ENCODE measurements at places on chromosomes 6 and 20. TPM values are rescaled to one million over a fixed set of nuclear protein-coding genes. Genes with fewer than 3 reads are reported as not detected.

GRCh38 chr6:45677381-45678284, 299.9 kb upstream of the SUPT3H start:
- peak; percentile 50 for DNase-seq

DNA sequence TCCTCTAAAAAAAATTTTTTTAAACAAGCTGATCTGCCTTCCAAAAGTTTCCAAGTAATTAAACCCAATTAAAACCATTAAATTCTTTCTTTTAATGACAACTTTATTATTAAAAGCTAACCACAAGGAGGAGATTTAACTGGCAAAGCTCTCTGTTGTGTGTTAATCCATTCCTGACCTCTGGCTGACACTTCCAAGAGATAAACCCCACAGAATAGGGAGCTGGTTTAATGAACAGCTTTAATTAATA, 230.8 kb downstream of the EYA2 start:
- DNase-seq: peak; percentile 67

The IL17F gene
- not detected for polyA plus RNA-seq

DNA sequence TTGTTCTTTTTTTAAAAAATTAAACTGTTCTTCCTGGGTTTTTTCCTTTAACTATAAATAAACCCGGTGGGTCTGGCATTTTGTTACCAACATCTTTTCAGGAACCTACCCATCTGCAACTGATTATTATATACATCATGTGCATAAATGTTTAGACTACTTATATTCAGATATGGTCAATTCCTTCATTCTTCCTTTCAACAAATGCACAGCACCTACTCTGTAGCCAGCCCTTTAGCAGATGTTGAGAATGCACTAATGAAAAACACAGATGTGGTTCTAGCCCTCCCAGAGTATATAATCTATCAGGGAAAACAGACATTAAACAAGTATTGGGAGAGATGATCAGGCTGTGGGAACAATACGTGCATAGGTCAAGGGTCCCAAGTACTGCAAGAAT, 237.1 kb downstream of the UST start:
- DNase-seq: no peak

GRCh38 chr6:28940294-28940857, 16.6 kb upstream of the TRIM27 start:
- peak; percentile 72 for DNase-seq

- no peak for DNase-seq
Observed at GRCh38 chr20:56626367-56627121, 2.6 kb upstream of the TFAP2C start.

DNA sequence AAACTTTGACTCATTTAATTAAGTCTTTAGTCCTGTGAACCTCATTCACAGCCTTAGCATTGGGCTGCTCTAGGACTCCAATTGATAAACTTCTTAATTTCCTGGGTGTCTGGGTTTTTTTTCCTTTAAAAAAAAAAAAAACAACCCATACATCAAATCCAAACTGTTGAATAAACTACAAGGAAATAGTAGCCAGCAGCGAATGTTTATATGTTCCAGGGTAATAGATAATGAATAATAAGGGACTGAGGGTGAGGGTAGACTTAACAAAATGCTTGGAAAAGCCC, 563.5 kb upstream of the AGPAT4 start:
- no peak for DNase-seq

- DNase-seq: no peak
Observed at GRCh38 chr6:18179770-18180356, 24.6 kb downstream of the KDM1B start.

- no peak for DNase-seq
Observed at GRCh38 chr20:57190536-57191264, 75.7 kb downstream of the BMP7 start.

GRCh38 chr20:44587035-44587980, 4.9 kb downstream of the PKIG start:
- no peak for DNase-seq

DNA sequence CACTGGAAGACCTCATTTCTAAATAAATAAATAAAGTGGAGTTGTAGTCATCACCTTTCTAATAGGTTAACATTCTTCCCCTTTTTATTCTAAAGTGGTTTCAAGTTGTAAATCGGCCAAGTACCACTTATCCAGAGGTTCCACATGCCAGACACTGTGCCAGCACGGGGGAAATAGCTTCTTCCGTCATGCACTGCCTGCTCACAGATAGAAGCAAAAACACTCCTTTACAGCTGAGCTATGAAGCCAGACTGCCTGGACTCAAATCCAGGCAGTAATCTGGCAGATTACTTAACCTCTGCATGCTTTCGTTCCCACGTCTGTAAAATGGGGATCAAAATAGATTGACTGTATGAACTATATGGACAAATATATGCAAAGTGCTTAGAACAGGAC, 17.2 kb upstream of the SCML4 start:
- no peak for DNase-seq

- no peak for DNase-seq
Observed at GRCh38 chr20:4451487-4452081, 270.1 kb upstream of the PRND start.

- no peak for DNase-seq
Observed at GRCh38 chr6:7260291-7261031, 52.5 kb downstream of the SSR1 start.

- no peak for DNase-seq
Observed at GRCh38 chr20:32238483-32239425, 31.1 kb downstream of the POFUT1 start.

GRCh38 chr20:49478754-49479689, 3.4 kb downstream of the KCNB1 start:
- DNase-seq: no peak

The RNF182 gene
- polyA plus RNA-seq: 29.2 TPM

- no peak for DNase-seq
Observed at GRCh38 chr6:163572612-163573011, 158.1 kb downstream of the QKI start.

The KCNK16 gene
- not detected for polyA plus RNA-seq

The BCKDHB gene
- 28.6 TPM for polyA plus RNA-seq

The DEFB125 gene
- polyA plus RNA-seq: not detected

The NRN1 gene
- polyA plus RNA-seq: 98.2 TPM

The SASH1 gene
- polyA plus RNA-seq: 60.3 TPM

- DNase-seq: peak; percentile 92
Observed at GRCh38 chr20:50655311-50655880, 35.9 kb downstream of the RIPOR3 start.

GRCh38 chr6:117706504-117706903, 31.2 kb downstream of the NUS1 start:
- no peak for DNase-seq

DNA sequence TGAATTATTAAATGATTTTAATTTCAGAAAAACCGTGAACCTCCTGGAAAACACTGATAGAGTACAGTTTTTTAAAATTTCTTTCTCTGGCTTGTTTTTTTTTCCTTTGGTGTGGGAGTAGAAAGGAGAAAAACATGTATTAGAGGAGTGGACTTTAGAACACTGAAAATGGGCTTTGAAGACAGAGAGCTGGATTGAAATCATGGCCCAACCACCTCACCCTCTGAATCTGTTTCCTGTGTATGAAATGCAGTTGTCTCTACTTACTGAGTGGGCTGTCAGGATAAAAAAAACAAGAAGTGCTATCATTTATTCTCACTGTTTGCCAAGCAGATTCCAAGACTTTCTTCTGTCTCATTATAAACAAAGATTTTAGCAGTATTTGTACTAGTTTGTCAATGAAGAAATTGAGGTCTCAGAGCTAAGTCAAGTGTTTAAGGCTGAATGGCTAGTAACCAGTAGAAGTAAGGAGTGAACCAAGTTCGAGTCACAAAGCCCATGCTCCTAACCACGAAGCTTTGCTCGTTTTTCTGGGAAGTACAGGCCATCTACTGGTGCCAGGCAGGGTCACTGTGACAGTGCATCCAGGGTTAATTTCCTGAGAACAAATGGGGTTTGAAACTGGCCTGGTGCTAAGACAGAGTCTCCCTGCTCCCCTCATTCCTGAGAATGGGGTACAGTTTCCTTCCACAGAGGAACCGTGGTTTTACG, 256.4 kb downstream of the TMEM242 start:
- DNase-seq: no peak

The SIRPG gene
- polyA plus RNA-seq: not detected

- peak; percentile 23 for DNase-seq
Observed at GRCh38 chr6:84260196-84260595, 32.8 kb upstream of the CEP162 start.

The BRPF3 gene
- polyA plus RNA-seq: 47.1 TPM

The LST1 gene
- polyA plus RNA-seq: 12.6 TPM

DNA sequence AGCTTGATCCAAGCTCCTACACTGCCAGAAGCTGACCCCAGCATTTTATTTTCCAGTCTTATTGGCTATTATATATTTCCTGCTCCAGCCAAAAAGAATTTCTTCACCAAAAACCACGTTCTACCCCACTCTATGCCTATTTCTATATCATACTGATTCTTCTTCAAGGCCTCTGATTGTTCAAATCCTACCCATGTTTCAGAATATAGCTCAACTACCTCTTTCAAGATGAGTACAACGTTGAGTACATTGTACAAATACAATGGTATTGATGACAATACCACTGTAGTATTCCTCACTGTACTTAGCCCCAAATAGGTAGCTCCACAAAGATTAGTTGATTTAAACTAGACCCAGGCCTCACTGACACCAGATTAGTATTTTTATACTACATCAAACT, 31.0 kb downstream of the ASCC3 start:
- DNase-seq: no peak

GRCh38 chr20:3919352-3919751, 30.2 kb downstream of the PANK2 start:
- no peak for DNase-seq

GRCh38 chr20:60268491-60268890, 310.3 kb downstream of the CDH26 start:
- no peak for DNase-seq

The TSPO2 gene
- 0.38 TPM for polyA plus RNA-seq

The PBOV1 gene
- polyA plus RNA-seq: 0.32 TPM

- DNase-seq: no peak
Observed at GRCh38 chr6:160076009-160076408, 45.6 kb upstream of the SLC22A1 start.

DNA sequence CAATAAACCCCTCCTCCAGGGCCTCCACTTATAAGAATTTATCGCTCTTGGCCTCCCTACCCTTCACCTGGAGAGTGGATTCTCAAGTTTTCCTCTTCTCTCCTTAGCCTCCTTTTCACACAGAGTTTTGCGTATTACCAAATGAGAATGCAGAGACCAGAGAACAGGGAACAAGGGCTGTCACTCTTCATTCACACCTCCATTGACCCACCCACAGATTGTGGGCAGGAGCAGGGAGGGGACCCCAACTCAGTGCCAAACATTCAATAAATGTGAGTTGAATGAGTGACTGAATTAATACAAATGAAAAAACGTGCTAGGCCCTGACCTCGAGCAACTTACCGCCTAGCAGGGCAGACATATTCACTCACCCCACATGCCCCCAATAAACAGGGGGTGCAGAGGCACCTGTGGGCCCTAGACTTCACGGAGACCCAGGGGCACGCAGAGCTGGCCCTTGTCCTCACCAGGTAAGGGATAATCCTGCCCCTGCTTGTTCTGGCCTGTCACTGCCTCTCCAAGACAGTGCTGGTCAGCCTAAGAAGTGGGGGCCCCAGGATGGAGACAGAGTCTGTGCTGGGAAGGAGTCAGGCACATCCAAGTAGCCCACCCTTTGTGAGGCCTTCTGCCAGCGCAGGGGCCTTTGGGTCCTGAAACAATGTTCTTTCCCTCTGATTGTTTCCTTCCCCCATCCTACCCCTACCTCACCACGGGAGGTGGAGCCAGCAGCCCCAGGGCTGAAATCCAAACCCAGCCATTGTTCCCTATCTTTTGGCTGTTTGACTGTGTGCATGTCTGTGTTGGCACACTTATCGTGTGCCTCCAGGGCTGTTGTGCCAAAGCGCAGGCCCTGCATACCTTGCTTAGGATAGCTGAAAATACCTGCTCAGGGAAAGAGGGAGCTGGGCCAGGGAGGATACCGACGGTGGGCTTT, 8.4 kb upstream of the TJAP1 start:
- DNase-seq: no peak

DNA sequence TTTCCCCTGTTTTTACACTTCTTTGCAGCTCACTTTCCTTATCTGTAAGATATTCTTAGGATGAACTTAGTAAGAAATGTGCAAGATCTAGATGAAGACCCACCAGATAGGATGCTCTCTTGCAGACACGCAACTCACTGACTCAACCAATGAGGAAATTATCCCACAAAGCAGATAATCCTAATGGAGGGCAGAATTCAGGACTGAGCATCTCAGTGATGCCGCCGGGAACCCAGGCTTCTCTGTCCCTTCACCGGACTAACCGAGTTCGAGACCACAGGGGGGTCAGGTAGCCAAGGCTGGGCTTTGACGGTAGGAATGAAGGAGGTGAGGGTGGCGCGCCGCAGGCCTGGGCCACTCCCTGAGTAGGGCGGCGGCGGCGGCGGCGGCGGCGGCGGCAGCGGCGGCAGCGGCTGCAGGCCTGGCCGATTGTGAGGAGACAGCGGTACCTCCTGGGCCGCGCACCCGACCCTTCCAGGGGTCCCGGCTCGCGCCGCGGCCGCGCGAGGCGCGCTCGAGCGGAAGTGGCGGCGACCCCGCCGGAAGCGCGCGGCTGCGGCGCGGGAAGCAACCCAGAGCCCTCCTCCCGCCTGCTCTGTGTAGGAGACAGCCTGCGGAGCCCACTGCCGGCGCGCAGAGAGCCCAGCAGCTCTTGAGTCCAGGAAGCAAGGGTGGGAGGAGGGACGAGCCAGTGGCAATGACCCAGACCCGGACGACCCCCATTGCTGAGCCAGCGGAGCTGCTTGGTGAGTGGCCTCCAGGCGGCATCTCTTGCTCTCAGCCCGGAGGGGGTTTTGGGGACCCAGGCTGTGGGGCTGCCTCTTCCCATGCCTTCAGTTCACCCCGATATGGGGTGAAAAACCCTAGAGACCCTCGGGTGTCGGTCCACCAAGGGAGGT, at the start of gene KHDC1:
Gene KHDC1 (minus strand): TSS at position 526 of the 899 bp plus-strand sequence. CDS start 20,679 bp downstream, outside the sequence.
- DNase-seq: peak; percentile 46

DNA sequence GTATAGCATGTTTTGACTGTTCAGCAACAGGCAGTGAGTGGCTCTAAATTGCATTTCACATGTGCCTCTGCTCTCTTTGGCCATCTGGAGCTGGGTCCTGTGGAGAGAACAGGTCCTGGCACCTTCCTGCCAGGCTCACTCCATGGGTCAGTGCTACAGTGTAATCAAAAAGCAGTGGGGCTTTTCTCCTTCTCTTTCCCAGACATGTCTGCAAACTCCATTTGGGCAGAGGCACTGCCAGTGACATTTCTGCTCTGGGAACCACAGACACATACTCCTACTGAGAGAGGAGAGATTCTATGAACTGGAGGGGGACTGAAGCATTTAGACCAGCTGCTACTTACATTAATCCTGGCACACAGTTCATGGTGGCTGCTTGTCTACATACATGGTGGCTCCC, 68.3 kb upstream of the TRAF3IP2 start:
- no peak for DNase-seq

The SRMS gene
- polyA plus RNA-seq: 0.42 TPM

The SLC22A2 gene
- 6.0 TPM for polyA plus RNA-seq

The STX7 gene
- 96.6 TPM for polyA plus RNA-seq

- DNase-seq: no peak
Observed at GRCh38 chr6:25050356-25050755, 114.6 kb upstream of the RIPOR2 start.

The MRPL14 gene
- 38.3 TPM for polyA plus RNA-seq

DNA sequence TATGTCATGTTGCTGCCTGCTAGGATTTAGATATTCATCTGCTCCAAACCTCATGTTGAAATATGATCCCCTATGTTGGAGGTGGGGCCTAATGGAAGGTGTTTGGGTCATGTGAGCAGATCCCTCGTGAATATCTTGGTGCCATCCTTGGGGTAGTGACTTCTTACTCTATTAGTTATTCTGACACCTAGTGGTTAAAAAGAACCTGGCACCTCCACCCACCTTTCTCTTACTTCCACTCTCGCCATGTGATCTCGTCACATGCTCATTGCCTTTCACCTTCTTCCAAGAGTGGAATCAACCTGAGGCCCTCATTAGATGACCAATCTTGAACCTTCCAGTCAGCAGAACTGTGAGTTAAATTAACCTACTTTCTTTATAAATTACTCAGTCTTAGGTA, 549.4 kb upstream of the SYNCRIP start:
- no peak for DNase-seq

Measured in spinal cord (tissue), 10 donors.